ENCODE measurements at places on chromosomes 4 and X.

DNA sequence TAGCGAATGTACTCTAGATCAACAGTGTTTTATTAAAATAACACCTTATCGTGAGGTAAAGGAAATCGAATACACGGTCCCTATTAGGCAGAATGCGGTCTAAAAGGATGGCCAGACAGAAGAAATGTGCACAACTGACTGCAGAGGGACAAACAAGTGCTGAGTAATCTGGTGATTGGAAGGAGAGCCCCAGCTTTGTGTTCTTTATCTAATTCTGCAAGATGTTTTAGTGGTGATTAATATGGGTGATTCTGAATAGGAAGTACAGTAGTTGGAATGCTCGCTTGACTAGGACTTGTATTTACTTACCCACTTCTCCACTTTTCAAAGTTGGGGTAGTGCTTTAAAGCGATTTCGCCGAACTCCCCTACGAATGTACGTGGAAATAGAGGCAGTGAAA, 1.2 kb downstream of the WDR44 start:
- no peak for DNase-seq

GRCh38 chrX:8484360-8484949, 19.8 kb downstream of the VCX3B start:
- no peak for DNase-seq

DNA sequence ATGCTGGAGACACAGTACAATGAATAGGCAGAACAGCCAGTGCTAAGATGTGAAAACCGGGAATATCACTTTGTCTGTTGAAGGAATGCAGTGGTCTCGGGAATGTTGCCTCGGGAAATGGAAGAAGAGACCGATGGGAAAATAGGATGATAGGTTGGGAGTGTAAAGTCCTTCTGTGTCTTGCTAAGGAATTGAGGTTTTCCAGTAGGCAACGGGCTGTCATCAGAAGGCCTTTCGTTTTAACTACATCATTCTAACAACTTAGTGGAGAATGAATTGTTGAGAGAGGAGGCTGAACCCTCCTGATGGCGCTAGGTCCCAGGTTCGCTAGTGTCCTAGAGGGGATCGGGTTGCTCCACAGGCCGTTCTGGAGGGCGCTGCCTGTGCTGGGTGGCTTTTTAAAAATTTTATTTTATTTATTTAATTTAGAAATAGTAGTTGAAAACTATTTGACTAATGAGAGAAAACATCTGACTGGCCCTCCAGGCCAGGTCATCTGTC, 730 bp downstream of the VBP1 start:
- DNase-seq = peak; percentile 20

GRCh38 chr4:183332447-183332846, 10.2 kb upstream of the CLDN24 start:
- DNase-seq = no peak

DNA sequence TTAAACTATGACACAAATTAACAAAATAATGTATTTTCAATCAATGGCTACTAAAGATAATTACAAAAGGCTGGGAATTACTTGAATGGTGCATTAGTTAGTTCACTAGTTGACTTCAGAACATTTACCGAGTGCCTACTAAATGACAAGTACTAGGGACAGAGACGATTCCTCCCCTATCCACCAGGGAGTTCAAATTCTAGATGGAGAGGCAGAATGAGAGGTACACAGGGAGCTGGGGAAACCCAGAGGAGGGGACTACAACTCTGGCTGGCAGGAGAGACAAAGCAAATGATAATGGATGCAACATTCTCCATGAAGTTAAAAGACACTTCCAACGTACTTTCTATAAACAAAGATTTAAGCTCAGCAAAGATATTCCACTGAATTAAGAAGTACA, 43.1 kb upstream of the MCF2 start:
- no peak for DNase-seq

DNA sequence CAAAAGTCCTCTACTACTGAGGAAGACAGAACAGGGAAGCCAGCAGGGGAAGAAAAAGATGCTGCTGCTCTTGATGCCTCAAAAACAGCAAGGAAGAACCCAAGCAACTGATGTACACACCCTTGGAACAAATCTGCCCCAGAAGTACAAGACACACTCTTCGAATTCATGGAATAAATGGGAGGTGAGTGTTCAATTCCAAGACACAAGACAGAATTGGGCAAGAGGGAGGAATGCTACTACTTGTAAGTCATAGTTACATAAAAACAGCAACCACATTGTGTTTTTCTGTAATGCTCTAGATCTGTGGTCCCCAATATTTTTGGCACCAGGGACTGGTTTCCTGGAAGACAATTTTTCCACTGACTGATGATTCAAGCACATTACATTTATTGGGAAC, 58.0 kb upstream of the H2AZ1 start:
- DNase-seq = no peak

GRCh38 chr4:7020856-7021255, 22.3 kb upstream of the TADA2B start:
- no peak for DNase-seq

- DNase-seq = no peak
Measured at GRCh38 chrX:28398342-28398741, 188.9 kb upstream of the IL1RAPL1 start.

- no peak for DNase-seq
Measured at GRCh38 chr4:180674619-180675358, 1568.4 kb upstream of the TENM3 start.

DNA sequence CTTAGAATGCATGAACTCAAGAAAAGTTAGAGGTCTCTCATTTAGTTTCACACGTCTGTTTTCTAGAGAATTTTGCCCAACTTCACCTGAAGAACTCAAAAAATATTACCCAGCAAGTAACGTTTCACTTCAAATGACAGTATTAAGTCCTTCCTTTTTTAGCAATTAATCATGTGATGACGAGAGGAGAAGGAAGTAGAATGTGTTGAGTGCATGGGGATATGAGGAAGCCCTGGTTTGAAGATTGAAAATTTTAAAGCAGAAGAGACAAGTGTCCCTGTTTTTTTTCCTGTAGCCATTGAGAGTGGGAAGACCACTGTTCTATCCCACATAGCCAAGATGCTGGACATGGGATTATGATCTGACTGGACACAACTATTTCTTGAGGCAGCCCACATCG, 406.3 kb upstream of the CPEB2 start:
- DNase-seq = no peak

DNA sequence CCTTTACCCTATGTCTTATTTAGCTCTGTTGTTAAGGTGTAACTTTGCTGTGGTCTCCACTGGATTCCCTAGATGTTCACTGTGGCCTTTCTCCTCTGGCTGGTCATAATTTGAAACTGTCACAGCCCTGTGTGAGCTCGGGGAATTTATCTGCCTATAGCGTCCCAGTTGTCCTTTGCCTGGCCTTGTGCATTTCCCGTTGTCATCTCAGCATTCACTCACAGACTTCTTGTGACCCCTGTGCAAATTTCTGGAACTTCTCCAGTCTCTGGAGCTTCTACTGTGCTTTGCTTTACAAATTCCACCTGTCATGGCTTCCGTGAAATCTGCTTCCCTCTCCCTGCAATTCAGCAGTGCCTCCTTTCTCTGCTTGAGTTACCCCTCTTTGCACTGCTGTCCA, 106.7 kb downstream of the WWC2 start:
- DNase-seq = no peak

DNA sequence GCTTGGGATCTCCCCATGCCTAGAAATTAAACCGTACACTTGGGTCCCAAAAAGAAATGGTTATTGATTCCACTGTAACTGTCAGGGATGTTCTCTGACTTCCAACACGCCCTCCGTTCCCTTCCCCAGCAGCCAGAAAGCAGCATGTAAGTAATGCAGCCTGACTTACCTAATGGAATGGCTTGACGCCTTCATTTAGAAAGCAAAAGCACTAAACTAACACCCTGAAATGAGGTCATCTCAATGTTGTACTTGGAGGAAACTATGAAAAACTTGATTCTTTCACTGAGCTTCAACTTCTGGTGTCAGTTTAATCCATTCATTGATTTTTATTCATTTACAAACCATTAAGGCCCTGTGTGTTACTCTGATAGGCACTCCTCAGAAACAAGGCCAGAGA, 110.8 kb upstream of the NOCT start:
- DNase-seq = no peak

- no peak for DNase-seq
Measured at GRCh38 chrX:153714256-153714655, 9.9 kb downstream of the BCAP31 start.

- DNase-seq = no peak
Measured at GRCh38 chrX:97766501-97767095, 882.9 kb downstream of the RPA4 start.

DNA sequence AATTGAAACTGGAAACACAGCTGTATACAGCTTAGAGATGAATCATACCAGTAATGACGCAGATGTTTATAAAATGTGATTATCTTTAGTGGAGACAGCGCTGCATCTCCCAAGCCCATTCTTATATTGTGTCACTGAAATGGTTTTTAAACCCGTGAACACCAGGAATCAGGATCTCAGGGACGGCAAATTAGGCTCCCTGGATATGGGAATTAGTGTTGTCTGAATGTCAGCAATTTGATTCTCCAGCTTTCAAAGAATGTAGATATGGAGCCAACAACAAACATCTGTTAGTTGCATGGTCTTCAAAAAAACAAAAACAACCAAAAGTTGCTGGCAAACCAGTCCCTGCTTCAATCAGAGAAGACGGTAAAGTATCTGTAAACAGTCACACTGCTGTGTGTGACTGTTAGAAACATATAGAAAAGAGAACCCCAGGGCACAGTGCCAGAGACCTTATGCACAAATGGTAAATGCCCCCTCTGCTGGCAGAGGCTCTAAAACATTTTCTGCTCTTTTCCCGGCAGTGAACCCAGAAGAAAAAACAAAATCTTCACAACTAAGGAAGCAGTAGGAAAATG, 351.9 kb upstream of the FTHL17 start:
- DNase-seq = peak; percentile 68

GRCh38 chr4:15888515-15888914, 50.0 kb downstream of the FGFBP1 start:
- DNase-seq = no peak

DNA sequence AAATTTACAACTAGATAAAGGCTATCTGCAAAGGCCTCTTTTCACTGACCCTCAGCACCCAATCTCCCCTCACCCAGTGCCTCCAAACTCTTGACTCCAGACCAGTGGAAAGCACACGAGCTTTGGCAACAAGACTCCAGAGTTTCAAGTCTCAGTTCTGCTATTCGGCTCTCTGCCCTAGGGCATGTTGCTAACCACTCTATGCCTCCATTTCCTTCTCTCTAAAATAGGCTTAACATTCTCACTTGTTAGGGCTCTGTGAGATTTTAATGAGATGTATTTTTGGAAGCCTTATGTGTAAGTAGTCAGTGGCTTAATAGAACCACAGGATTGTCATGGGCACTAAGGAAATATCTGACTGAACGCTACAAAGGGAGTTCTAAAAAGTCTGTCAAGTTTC, 116.5 kb upstream of the IQCM start:
- DNase-seq = no peak

- no peak for DNase-seq
Measured at GRCh38 chr4:8099981-8100464, 58.6 kb downstream of the ABLIM2 start.

- DNase-seq = no peak
Measured at GRCh38 chr4:125008676-125009075, 296.1 kb upstream of the ANKRD50 start.

DNA sequence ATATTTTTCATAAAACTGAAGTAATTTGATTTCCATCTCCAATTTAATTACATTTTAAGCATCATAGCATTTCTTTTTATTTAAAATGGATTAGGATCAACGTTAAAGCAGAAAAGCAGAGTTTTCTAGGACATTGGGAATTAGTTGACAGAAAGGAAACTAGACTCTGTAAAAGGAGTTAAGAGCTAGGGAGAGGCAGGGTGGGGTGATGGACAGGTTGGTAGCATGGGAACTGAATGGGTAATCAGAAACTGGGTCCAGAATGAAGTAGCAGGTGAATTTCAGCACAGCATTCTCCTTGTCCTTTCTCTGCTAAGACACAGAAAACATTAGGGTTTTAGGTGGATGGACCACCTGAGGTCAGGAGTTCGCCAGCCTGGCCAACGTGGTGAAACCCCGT, 97.6 kb downstream of the ANAPC4 start:
- no peak for DNase-seq

GRCh38 chrX:80550722-80551121, 130.5 kb downstream of the TENT5D start:
- no peak for DNase-seq

GRCh38 chr4:15696866-15697265, 6.0 kb upstream of the BST1 start:
- no peak for DNase-seq

- DNase-seq = no peak
Measured at GRCh38 chr4:22504447-22504846, 11.4 kb downstream of the ADGRA3 start.

- DNase-seq = no peak
Measured at GRCh38 chrX:12936947-12937346, 30.5 kb downstream of the TLR8 start.

DNA sequence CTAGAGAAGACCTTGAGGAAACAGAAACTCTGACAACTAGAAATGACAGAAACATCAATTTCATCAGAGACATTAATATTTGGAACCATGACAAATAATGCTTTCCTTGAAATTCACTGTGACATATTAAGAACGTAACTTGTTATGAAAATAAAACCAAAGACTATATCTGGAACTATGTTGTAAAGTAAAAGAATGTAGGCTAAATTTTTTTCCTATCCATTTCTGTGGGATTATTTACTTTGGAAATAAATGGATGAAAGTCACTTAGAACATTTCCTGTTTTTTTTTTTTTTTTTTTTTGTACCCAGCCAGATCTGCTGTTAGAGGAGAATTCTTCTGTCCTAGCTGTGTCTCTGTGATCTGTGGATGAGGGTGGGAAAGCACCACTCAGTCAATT, 255.9 kb downstream of the SPRY1 start:
- DNase-seq = no peak

Data from NCI-H345 (cell line).